ENCODE measurements at places on chromosomes 12 and 14.

DNA sequence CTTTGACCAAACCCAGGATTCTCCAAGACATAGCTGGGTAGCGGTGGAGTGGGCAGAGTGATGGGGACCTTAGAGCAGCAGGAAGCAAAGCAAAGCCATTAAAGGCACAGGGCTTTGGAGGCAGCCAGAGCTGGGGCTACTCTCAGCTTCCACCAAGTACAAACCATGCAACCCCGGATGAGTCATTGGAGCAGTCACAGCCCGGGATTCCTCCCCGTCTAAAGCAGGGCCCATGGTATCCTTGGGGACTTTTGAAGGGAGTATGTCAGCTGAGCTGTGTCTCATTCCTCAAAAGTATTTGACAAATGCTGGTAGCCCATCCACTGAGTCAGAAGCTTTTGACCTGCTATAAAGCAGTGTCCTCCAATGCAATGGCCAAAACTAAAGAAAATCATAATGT is 9.7 kb upstream of the IFI27 start:
- DNase-seq = no peak

DNA sequence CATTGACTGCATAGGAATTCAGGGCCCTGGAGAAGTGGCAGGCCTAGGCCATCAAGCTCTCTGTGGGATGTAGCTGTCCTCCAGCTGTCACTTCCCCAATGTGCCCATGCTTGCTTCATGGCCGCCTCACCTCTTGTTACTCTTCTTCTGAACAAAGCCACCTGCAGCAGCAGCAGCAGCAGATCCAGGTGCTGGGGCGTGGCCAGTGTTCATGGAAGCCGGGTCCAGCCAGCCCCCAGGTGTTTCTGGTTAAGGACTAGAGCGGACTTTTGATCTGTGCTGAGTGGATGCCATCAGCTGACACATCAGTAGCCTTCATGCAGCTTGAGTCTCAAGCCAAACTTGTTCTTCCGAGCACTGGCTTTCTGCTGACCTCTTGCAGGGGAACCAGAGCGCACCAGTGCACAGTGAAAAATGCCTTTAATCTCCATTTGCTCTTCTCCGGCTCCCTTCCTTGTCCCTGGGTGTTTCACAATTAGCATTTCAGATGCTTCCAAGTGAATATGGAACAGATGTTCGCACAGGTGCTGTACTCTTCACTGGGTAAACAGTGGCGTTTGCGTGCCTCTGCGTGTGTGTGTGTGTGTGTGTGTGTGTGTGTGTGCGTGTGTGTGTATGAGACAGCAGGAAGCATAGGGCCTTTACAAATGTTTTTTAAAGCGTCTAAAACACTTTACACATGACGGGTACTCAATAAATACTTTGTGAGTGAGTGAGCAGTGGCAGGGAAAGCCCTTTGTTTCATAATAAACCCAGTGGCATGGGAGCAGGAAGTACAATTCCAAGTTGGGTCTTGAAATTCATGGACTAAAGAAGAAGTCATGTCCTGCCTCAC is 20.1 kb downstream of the TPCN1 start:
- DNase-seq = no peak

DNA sequence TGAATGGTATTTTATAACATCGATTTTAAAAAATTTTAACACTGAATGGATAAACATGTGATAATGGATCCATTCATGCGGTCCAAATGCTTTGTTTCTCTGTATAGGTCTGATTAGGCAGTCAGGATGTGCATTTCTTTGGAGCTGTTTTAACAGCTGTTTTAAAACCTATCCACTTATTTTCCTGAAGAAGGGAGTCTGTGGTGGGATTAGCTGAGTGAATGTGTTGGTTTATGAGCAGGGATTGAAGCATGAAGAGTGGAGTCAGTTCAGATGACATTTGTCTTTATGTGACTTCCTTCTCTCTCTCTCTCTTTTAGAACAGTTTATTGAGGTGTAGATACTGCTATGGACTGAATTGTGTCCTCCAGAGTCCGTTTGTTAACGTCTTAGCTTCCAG is 37.7 kb downstream of the GLT8D2 start:
- DNase-seq = no peak

GRCh38 chr12:76117067-76117691 is 32.7 kb upstream of the NAP1L1 start:
- no peak for DNase-seq

- DNase-seq = no peak
These were observed 65.1 kb downstream of the PLEKHG3 start for GRCh38 chr14:64769096-64770020.

DNA sequence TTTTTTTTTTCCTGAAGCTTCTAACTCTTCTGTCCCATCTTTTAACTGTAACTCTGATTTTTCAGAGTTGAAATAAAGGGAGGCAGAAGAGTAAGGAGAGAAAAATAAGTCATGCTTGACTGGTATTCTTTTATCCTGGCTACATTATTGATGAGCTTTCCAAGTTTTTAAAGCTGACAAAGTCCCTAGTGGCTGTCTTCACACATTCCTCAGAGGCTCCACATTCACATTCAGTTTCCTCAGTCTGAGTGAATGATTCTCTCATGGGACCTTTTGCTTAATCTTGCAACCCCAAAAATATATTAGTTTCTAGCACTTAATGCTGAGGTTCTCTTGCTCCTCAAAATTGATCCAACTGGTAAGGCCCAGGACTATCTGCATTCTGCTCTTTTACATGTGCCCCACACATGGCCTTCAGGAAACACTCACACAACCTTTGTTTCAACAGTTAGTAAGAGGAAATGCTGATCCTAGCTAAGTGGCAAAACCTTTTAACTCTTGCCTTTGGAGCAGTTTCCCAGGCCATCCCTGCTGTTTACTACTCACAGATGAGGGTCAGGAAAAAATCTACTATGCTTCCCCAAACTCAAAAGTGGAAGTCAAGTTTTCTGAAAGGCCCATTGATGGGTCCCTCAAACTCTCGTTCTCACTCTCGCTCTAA is 61.7 kb upstream of the SLC6A15 start:
- DNase-seq = no peak

GRCh38 chr14:91681118-91681517 is 50.8 kb downstream of the CATSPERB start:
- DNase-seq = no peak

- DNase-seq = no peak
These were observed 117.9 kb upstream of the MAP1LC3B2 start for GRCh38 chr12:116441292-116441691.

- DNase-seq = no peak
These were observed 1.9 kb downstream of the MLXIP start for GRCh38 chr12:122080149-122081082.

DNA sequence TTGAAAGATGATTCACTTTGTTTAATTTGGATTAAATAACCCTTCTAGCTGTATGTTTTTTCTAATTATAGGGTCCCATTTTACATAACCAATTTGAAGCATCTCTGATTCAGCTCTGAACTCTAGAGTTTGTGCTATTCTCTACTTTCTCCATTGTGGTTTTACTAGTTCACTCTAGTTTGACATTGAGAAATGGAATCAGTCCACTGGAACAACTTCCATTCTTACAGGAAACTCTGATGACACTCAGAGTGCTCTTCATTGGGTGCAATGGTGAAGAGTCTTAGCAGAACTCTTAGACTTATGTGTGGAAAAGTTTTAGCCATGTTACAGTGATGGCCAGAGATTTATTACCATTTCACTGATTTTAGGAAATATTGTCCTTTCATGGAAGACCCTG is 140.7 kb downstream of the DYRK2 start:
- no peak for DNase-seq

- DNase-seq = no peak
These were observed 12.4 kb upstream of the PPP2R5E start for GRCh38 chr14:63555572-63555971.

DNA sequence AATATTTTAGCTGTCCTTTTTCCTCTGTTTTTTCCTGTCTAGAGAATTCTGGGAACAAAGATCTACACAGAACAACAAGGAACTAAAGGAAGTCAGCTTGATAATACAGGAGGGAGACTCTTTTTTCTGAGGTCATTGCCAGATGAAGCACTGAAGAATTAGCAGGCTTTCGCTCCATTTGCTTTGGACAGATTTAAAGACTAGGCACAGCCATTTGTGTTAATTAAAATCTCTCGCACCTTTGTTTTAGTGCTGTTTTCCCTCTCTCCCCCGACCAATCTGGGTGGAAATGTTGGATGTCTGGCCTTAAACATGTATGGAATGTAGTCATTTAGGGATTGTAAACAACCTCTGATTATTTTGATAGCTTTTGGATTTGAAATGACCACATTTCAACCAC is 9.6 kb upstream of the GPHN start:
- DNase-seq = no peak

DNA sequence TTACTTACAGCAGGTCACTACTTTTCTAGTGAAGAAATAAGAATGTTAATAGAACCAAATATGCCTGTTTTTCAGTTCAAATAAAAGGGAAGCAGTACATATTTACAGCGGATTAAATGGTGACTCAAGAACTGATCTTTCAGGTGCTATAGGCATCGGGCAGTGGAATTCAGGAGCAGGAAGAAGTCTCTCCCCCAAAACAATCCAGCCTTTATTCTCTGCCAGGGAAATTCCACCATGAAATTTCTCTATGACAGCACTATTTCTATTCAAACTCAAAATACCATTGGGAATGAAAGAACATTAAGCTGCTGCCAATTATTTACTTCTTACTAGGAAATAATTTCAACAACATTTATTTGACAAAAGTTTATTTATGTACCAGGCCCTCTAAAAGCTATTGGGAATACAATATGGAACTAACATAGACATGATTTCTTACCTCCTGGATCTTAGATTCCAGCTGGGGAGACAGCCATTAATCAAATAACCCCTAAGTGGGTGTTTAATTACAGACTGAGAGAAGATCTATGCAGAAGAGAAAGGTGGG is 60.3 kb upstream of the KRR1 start:
- DNase-seq = no peak

DNA sequence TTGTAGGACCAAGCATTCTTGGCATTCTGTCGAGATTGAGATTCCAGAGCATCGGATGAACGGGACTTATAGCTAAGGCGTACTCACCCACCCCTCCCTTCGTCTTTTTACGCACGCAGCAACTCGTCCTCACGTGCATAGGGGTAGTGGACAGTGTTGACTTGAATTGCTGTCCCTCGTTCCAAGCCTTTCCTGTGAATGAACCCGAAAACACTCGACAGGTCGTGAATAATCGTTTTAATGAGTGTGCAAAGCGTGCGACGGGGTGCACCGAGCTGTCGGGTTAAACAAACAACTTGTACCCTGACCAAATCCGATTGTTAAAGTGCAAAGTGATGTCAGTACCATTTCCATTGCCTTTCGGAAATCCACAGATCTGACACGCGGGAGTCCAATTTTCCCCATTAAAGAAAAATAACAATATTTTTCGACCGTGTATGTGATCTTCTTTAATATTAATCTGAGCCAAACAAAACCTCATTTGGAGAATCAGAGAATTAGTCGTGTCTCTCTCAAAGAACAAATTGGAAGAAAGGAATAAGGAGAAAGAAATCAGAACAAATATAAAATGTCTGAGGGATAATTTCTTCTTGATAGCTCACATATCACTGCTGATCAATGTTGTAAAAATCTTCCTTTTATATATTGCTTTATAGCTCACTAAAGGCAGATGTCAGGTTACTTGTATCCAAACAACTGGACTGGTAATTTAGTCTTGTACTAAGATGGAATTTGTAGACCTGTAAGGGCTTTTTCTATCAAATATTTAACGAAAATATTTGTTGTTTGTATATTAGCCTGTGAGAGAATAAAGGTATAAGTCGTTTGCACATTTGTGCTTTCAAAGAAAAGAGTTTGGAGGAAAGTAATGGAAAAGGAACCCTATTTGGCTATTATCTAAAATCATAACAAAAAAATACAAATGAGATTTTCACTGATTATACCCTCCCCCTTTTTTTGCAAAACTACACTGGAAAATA is 11.8 kb downstream of the FOXG1 start:
- DNase-seq = no peak

GRCh38 chr14:101250336-101250947 is 310.9 kb upstream of the DIO3 start:
- DNase-seq = no peak

DNA sequence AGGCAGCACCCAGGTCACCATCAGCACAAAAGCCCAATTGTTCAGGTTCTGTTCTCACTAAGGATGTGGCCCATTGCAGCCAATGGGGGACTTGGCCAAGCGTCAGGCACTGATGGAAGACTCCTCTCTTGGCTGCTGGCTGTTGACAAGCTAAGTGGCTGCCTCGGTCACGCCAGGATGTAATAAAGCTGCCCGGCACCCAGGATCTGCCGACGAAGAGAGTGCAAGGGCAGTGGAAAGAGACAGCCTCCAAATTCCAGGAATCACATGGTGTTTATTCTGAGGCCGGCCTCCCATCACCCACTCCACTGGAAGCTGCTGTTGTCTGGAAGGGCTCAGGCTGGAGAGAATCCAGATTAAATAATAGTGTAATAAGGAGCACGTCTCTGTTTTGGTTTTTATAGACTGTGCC is 451.8 kb upstream of the TBX3 start:
- no peak for DNase-seq

DNA sequence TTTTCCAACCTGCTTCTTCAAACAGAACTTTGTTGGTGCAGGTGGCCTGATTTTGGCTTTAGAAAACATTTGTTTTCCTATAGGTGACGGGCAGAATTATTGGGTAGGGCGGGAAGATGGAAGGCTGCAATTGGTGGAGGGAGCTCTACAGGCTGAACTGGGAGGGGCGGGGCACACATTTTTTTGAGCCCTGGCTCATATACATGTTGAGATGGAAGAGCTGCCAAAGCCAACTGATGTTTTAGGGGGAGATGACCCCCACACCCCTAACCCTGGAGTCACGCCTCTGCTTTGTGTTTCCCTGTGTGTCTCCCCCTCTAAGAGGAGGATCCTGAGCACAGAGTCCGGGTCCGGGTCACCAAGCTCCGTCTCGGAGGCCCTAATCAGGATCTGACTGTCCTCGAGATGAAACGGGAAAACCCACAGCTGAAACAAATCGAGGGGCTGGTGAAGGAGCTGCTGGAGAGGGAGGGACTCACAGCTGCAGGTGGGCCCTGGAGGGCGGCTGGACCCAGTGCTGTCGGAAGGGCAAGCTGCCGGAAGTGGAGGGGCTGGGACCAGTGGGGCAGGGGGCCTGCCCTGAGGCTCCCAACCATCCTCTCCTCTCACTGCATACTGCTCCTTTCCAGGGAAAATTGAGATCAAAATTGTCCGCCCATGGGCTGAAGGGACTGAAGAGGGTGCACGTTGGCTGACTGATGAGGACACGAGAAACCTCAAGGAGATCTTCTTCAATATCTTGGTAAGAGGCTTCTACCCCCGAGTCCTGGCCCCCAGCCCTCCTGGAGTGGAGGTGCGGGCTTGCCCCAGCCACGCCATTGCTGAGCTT is 18.6 kb downstream of the AGAP2 start:
- no peak for DNase-seq

GRCh38 chr12:113207613-113208040 is 13.6 kb upstream of the TPCN1 start:
- DNase-seq = no peak

GRCh38 chr14:63562405-63562804 is 19.2 kb upstream of the PPP2R5E start:
- DNase-seq = no peak

DNA sequence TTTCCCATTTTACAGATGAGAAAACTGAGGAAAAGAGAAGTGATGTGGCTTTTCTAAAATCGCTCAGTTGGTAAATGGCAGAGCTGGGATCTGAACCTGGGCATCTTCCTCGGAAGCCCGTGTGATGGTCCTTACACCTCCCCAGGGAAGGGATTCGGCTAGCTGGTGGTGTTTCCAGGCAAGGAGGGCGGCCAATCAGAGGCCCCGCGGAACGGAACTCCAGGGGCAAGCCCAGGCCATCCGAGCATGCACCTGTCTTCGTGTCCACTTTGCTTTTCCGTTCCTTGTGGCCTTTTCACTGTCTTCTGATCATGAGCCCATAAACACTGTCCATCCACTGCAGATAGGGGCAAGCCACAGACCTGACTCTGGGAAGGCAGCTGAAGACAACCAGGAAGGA is 114.8 kb upstream of the TMEM132D start:
- DNase-seq = no peak
